ENCODE measurements at places on chromosomes 11 and 22. TPM values are rescaled to one million over a fixed set of nuclear protein-coding genes. Genes with fewer than 3 reads are reported as not detected.

OR52A1 gene
- not detected for total RNA-seq

CATSPER1 gene
- total RNA-seq = not detected

DNA sequence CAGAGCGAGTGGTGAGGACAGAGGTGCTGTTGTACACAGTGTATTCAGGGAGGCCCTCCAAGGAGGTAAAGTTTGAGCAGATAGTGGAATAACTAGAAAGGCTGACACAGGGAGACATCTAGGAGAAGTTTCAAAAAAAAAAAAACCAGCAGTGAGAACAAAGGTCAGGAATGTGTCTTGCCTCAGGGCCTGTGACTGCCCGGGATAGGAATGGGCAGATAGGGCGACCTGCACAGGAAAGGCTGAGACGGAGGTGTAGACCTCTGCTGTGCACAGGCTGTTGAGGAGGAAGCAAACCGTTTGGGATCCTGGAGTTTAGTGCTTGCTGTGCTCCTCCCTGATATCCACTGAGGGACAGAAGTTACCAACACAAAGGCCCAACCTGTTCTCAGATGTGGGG lies 406.5 kb upstream of the B3GAT1 start:
- DNase-seq = no peak
- no peak overlapping the region for H3K27ac ChIP-seq
- no peaks in the 10 kb centered on the region for H3K4me1 ChIP-seq
- H3K27me3 ChIP-seq = no peaks in the 10 kb centered on the region

- peaks cover 42% of the 10 kb centered on the region for H3K4me1 ChIP-seq
- no peaks in the 10 kb centered on the region for H3K27me3 ChIP-seq
- H3K4me3 ChIP-seq = no peak overlapping the region
- H3K27ac ChIP-seq = no peak overlapping the region
These were observed 83.6 kb upstream of the PRR5 start for GRCh38 chr22:44618400-44618799.

DNA sequence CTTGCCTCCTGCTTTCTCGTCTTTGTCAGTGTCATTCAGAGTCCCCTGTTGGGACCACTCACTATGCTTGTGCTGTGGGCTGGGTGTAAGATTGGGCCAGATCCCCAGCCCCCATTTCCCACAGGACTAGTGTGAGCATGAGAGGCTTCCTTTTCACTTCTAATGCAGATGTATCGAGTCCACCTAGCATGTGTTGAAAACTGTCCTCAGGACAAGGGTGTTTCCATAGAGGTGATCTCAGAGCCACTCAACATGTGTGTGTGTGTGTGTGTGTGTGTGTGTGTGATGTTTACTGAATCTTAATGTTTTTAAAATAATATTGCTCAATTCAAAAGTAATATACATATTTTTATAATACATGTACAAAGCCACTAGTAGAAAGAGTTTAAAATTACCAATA lies 11.4 kb upstream of the CD44 start:
- H3K4me1 ChIP-seq = peaks cover 33% of the 10 kb centered on the region
- no peak overlapping the region for H3K27ac ChIP-seq
- H3K4me3 ChIP-seq = no peak overlapping the region
- no peaks in the 10 kb centered on the region for H3K36me3 ChIP-seq

GRCh38 chr11:3123305-3123704 lies 41.8 kb downstream of the OSBPL5 start:
- H3K27me3 ChIP-seq = no peaks in the 10 kb centered on the region
- H3K27ac ChIP-seq = no peak overlapping the region
- H3K36me3 ChIP-seq = no peaks in the 10 kb centered on the region
- no peak overlapping the region for H3K4me3 ChIP-seq
- peaks cover 4% of the 10 kb centered on the region for H3K4me1 ChIP-seq
- no peak for DNase-seq

DNA sequence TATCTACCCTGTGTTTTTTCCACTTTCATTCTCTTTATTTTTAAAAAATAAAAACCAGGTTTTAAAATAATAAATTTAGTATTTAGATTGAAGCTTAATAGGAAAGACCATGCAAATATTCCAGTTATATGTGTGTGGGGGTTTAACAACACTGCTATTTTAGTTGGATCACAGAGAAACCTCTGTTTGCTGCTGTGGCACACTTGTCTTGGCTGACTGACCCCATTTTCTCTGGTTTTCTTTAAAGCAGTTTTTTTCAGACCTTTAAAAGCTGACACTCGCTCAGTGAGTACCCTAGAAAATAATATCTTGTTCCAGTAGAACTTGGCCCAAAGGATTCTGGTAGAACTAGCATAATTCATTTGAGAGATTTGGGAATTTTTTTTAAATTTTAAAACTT lies 31.6 kb downstream of the ACER3 start:
- H3K4me1 ChIP-seq = no peaks in the 10 kb centered on the region
- H3K4me3 ChIP-seq = no peak overlapping the region
- H3K36me3 ChIP-seq = no peaks in the 10 kb centered on the region
- H3K27me3 ChIP-seq = no peaks in the 10 kb centered on the region
- H3K27ac ChIP-seq = no peak overlapping the region
- no peak for DNase-seq

GRCh38 chr11:9851366-9851765 lies 187.5 kb downstream of the SWAP70 start:
- no peaks in the 10 kb centered on the region for H3K27me3 ChIP-seq
- no peak for DNase-seq
- H3K4me3 ChIP-seq = no peak overlapping the region
- no peaks in the 10 kb centered on the region for H3K4me1 ChIP-seq
